IMR-90 (cell line): ENCODE measurements at places on chromosomes 3 and 15. TPM values are rescaled to one million over a fixed set of nuclear protein-coding genes. Genes with fewer than 3 reads are reported as not detected.

The LRRC49 gene
- 16.8 and 19.2 TPM in 2 replicates for total RNA-seq

DNA sequence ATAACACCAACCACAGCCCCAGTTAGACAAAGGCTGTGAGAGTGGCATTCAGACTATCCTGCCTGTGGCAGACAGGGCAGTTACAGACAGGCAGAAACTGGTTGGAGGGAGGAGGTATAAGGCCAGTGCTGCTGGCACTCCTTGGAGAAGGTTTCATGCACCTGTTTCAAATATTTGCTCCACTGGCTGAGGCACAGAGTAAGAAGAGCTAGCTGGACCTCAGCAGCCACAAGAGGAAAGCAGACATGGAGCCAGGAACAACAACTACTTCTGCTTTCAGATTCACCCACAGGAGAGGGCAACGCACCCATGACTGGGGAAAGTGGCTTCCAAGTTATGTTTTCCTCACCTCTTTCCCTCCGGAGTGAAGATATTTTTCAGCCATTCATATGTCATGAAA, 11.5 kb upstream of the PRKAR2A start:
- no peaks in the 10 kb centered on the region for H3K27me3 ChIP-seq
- H3K4me1 ChIP-seq: 0 out of 2 replicates have a peak, but pooled peaks cover 3% of the 10 kb centered on the region
- DNase-seq: no peak
- no peak overlapping the region for H3K4me3 ChIP-seq

DNA sequence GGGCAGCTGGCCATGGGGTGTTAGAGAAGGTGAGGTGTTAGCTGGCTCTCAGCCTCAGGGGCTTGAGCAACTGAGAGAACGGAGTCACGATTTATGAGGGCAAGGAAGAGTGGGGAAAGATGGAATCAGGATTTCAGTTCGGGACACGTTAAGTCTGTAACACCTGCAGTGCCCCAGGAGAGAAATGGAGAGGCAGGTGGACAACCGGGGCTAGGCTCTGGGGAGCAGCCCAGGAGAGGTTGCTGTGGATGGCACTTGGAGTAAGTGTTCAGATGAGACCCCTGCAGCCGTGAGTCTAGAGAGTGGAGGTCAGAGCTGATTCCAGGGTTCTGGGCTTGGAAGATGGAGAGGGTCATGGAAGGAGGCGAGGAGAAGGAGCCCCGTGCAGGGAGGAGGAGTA, 237.9 kb downstream of the OCA2 start:
- no peaks in the 10 kb centered on the region for H3K27me3 ChIP-seq
- no peak overlapping the region for H3K4me3 ChIP-seq
- DNase-seq: no peak
- H3K27ac ChIP-seq: no peak overlapping the region
- no peaks in the 10 kb centered on the region for H3K4me1 ChIP-seq

The KIF15 gene
- total RNA-seq: 8.4 and 10.8 TPM in 2 replicates

The DIPK2A gene
- total RNA-seq: 14.0 and 31.7 TPM in 2 replicates
